ENCODE measurements at places on chromosomes 13 and 19.
A peak's percentile ranks its signal among the peaks of the same experiment; 100 is the strongest.

DNA sequence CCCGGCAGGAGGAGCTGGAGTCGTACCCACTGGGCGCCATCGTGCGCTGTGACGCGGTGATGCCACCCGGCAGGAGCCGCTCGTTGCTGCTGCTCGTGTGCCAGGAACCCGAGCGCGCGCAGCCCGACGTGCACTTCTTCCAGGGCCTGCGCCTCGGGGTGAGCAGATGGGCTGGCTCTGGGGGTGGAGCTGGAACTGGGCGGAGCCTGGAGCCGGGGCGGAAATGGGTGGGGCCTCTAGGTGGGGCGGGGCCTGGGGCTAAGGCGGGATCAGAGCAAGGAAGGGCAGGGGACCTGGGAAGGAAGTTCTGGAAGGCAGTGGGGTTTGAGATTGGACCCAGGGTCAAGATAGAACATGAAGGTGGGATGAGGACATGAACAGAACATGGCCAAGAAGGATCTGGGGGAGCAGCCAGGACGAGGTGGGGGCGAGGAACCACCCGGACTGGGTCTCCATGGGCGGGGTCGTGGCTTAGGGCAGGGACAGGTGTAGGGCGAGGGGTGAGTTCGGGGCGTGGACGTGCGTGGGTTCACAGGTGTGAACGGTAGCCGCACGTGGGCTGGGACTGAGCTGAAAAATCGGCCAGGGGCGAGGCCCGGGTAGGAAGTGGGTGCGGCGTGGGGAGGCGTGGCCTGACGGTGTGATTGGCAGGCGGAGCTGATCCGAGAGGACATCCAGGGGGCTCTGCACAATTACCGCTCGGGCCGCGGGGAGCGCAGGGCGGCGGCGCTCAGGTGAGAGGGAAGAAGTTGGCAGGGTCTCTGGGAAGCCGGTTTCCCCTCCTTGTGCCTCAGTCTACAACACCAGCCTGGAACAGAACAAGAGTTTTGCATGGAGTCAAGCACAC is 4.7 kb downstream of the EPS8L1 start:
- DNase-seq = peak; percentile 77

DNA sequence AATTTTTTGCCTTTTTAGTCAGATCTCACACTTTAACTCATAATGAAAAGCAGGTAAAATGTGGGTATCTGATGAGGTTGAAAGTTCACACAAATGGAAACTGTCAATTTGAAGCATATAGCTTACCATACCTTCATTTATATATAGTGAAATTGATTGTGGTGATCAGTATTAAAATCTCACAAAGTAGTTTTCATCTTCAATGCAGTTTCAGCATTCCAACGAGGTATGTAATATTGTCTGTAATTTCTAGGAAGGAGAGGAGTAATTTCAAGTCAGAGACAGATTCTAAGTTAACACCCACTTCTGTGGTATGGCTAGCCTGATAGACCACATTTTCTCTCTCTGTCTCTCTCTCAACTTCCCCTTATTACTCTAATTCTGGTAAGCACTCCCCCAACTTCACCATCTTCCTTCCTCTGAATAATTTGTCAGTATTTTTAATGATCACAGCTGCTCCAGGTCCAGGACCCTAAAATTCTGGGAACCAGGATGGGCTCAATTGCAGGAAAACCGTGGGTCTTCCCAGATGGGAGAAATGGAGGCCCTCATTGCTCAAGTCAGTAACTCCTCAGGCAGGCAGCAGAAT is 455.7 kb downstream of the FGF9 start:
- DNase-seq = peak; percentile 69

- DNase-seq = peak; percentile 80
Measured at GRCh38 chr19:38869836-38870607, 8.1 kb downstream of the RINL start.

- no peak for DNase-seq
Measured at GRCh38 chr13:50713523-50714248, 129.8 kb downstream of the DLEU7 start.

DNA sequence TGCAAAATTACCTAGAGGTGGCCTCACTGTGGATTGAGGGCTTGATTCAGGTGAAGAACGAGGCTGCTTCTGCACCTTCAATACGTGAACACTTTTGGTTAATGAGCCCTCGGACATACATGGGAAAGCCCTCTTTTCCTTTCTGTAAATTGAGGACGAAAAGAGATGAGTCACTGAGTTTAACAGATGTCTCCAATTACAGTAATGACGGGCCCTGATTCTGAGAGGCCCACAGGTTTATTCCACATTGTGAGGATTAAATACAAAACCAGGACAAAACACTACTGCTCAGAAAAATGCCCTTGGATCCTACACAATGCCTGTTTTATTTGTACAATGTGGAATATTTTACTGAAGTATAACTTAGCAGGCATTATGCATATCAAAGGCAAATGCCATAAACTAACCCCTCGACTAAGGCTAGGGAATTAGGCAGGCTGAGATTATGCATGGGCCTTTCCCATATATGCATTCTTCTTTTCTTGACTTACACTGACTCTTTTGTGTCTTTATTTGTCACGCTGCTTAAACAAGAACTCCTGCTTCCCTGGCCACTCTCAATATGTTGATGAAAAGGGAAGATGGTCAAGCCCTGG is 819.9 kb downstream of the OLFM4 start:
- no peak for DNase-seq

GRCh38 chr19:43380008-43380407 is 26.5 kb downstream of the CD177 start:
- DNase-seq = no peak

DNA sequence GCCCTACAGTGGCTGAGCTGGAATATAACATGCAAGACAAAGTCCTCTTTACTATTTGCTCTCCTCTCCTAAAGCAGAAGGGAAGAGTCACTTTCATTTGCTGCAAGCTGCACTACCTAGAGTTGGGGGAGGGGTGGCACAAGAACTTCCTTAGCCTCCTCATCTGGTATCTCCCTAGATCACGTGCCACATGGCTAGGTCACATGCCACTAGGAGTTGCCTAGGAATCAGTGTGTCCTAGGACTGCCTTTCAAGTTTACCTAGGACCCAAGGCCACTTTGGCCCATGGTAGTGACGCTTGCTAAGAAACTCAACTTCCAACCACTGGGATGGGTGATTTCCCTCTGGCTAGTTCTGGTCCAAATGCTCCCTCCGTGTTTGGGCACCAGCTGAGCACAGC is 625.2 kb downstream of the DIAPH3 start:
- DNase-seq = no peak

GRCh38 chr13:53474878-53475277 is 446.3 kb downstream of the OLFM4 start:
- DNase-seq = no peak

DNA sequence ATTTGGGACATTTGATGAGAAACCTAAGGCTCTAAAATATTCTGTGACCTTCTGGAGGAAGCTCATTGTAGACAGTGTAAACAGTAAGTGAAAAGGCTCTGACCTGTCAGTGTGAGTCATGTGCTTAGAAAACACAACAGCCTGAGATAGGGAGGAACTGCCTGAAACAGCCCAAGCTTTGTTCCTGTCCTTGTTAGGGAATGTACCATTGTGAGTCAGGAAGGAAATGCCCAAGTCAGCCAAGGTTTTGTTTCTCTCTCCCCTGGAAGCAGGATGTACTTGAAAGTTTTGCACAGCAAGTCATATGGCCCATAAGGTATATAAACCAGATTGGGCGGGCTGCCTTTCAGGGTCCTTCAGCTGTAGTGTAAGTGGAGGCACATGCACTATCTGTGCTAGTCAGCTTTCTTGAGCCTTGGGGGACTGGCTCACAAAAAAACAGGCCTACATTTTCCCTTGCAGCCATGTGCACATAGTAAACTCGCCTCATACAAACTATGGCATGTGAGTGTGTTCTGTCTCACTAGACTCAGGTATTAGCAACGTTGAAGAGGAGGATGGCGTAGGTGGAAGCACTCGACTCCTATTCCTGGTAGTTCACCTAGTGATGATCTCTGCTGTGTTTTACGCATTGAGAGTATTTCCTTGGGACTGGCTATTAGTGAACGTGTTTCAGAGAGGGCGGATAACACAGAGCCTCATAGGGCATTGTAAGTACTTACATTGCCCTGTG is 141.2 kb upstream of the KLHL1 start:
- no peak for DNase-seq

- peak; percentile 9 for DNase-seq
Measured at GRCh38 chr13:52454459-52454819, 839 bp upstream of the CKAP2 start.

- DNase-seq = peak; percentile 69
Measured at GRCh38 chr19:55206664-55207500, 2.4 kb downstream of the PTPRH start.

DNA sequence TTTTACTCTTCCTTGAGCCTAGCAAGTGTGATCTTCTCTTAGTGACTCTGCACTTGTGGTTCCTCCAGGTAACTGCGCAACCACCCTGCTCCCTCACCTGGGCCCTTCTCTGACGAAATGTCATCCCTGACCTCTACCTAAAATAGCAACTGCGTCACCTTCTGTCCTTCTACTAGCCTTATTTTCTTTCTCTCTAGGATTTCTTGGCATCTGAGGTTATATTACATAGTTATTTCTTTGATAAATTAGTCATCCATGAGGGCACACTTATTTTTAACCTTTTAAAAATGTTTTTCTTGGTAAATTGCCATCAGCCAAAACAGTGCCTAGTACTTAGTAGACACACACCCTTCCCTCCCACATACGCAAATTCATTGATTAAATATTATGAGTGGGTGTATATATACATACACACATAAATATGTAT is 355.5 kb downstream of the ENOX1 start:
- DNase-seq = no peak

DNA sequence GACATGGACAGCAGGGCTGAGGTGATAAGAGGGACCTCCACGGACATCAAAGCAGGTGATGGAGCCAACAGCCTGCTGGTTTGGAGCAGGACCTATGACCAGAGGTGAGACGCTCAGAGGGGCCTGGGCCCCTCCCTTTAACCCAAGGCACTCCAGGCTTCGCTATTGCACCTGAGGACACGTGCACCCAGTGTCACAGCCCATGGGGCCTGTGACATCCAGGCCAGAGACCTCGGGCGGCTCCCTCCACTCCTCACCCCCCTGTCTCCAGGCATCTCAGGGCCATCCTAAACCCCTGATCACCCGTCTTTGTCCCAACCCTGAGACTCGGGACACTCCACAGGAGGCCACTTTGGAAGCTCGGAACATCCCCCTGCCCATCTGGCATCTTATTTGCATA is 12.9 kb downstream of the ADGRE5 start:
- DNase-seq = no peak

DNA sequence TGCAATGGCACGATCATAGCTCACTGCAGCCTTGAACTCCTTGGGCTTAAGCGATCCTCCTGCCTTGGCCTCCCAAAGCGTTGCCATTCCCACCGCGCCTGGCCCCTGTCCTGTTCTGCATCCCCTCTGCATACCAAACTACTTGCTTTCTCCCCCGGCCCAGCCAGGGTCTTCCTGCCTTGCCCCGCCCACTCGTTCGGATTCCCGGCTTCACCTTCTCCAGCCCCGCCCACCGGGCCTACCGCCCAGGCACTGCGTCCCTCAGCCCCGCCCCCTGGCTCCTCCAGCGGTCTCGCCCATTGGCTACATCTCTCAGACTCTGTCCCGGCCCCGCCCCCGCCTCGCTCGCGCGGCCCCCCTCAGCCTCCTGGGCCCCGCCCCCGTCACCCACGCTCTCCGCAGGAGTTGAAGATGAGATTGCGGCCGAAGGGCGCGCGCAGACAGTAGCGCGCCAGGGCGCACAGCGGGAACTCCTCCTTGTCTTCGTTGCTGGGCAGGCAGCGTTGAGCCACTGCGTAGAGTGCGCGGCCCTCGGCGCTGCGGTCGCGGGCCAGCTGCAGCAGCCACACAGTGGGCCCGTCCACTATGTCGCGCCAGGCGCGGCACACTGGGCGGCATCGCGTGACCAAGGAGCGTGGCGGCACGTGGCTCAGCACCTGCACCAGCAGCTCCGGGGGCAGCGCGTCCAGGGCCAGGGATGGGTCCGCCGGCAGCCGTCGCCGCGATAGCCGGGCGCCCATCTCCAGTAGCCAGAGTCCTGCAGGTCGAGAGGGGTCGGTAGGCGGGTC is 19.0 kb downstream of the MRPS12 start:
- peak; percentile 36 for DNase-seq

- no peak for DNase-seq
Measured at GRCh38 chr13:86554066-86554465, 754.8 kb upstream of the SLITRK6 start.

DNA sequence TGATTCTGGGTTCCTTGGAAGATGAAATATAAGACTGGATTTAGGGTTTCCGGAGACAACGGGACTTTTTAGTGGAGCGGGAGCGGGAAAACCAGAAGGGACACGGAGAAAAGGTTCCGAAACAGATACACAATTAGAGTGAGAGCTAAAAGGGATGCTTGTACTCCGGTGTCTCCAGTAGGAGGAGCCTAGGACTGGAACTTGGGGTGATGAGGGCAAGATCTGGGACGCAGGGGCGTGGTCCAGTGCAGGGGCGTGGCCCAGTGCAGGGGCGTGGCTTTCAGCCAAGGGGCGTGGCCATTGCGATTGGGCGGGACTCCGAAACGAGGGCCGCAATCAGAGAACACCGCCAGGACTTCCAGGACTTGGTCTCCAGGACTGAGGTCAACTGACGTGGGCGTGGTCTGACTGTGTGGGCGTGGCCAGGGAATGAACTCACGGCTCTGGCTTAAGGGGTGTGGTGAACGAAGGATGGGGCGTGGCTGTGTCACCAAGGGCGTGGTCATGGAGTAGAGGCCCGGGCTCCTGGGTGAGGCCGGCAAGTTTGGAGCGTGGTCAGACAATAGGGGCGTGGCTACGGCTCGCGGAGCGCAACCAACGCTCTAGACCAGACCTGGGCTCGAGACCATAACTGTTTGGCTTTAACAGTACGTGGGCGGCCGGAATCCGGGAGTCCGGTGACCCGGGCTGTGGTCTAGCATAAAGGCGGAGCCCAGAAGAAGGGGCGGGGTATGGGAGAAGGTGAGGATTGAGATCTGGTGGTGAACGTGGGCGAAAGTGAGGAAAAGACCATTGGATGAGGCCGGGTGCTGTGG is at the start of gene DKKL1:
DKKL1 (plus strand) TSS at position 610 of the 815 bp plus-strand sequence; CDS start at position 732, 122 bp downstream.
- peak; percentile 77 for DNase-seq

DNA sequence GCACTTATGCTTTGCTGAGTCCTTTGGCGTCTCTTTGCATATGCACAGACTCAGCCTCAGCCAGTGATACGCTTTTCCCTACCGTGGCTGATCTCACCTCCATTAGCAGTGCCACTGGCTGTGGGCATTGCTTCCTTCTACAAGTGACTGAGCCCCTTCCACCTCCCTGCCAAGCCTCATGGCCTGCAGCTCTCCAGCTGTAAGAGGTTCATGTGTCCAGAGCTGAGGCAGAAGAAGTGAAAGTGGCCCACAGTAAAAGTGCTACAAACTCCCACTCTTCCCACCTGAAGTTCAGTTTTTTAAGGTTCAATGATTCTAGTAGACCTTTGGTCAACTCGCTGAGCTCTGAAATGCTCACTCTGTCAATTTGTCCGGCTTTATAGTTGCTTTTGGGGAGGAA is 44.7 kb downstream of the SMARCA4 start:
- no peak for DNase-seq

GRCh38 chr19:13795595-13796300 is 505 bp downstream of the ZSWIM4 start:
- no peak for DNase-seq
